Activated T-cell treated with anti-CD3 and anti-CD28 coated beads, Interleukin-2, amount 50 U/mL, for 72 hours (primary cell): ENCODE measurements at places on chromosomes 5 and 9. TPM values are rescaled to one million over a fixed set of nuclear protein-coding genes. Genes with fewer than 3 reads are reported as not detected.

UGT3A2 gene
- not detected for total RNA-seq

SNX24 gene
- 3.9 TPM for total RNA-seq

EQTN gene
- not detected for total RNA-seq

OXCT1 gene
- total RNA-seq, result 63.8 TPM

OLFML2A gene
- total RNA-seq, result not detected

NIPAL4 gene
- total RNA-seq, result 5.9 TPM

RAB3C gene
- not detected for total RNA-seq

- DNase-seq, result no peak
These were observed 37.4 kb downstream of the UBQLN1 start for GRCh38 chr9:83670381-83670780.

DNA sequence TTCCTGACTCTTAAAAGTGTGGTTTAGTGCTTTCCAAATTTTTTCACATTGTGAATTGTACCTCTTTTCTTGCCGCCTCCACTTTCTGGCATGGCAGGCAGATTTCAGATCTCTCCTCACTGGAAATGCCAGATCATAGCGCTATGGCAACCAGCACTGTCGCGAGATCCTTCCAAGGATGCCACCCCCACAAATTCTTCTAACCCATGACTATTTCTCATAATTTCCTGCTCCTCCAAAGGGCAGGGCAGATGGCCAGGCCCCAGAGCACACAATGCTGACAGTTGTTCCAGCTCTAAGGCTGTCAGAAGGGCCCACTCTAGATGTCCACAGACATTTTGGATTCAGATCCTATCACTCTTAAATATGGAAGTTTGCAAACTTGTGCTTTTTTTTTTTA is 446.2 kb upstream of the RIOK2 start:
- DNase-seq, result no peak

DNA sequence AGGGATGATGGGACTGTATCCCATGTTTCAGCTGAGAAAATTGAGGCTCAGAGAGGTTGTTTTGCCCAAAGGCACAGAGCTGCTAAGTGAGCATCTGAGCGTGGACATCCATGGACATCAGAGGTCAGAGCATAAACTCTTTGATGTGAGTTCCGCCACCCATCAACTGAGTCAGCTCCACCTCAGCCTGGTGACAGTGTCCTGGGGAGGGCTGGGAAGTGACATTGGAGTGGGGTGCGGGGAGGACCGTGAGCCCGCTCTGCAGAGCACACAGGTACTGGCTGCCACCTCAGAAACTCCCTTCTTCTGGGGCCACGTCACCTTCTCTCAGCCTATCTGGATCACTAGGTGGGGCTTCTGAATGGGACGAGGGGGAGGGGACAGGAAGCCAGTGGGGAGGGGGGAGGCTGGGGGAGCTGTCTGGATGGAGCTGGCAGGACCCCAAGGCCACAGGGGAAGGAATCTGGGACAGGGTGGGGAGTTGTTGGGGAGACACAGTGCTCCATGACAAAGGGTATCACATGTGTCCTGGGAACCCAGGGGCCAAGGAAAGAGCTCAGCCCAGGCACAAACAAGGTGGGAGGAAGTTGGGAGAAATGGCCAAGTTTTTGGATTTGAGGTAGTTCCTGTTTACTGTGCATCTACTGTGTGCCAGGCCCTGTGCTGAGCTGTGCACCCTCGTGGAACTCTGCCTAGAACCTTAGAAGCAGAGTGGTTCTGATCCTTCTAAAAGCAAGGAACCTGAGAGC is 2.5 kb downstream of the LAMC3 start:
- DNase-seq, result no peak

DNA sequence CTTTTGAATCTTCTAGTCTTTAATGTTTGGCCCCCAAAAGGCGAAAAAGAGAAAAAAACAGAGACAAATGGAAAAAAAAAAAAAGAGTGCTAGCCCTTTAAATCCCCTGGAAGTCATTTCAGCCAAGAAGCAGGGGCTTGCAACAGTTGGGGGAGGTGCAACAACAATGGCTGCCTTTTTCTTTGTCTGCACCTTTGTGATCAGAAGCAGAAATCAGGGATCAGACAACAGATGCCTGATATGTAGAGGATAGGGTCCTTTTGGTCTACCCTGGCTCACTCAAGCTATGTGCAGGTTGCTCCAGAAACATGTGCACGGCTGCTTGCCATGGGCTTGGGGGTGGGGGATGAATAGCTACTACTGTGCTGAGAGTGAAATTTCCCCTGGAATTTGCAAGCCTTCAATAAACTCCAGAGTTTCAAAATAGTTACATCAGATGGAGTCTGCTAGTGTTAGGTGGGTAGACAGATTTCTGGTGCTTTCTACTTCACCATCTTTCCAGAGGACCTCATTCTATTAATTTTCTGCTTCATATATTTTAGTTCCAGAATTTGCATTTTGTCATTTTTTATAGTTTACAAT is 150.9 kb downstream of the FGF18 start:
- no peak for DNase-seq

GRCh38 chr9:137575716-137576411 is 2.9 kb downstream of the DPH7 start:
- DNase-seq, result no peak

GRCh38 chr9:28956116-28956880 is 1383.0 kb upstream of the C9orf72 start:
- DNase-seq, result no peak

GRCh38 chr5:153224651-153225050 is 265.8 kb upstream of the GRIA1 start:
- no peak for DNase-seq

DNA sequence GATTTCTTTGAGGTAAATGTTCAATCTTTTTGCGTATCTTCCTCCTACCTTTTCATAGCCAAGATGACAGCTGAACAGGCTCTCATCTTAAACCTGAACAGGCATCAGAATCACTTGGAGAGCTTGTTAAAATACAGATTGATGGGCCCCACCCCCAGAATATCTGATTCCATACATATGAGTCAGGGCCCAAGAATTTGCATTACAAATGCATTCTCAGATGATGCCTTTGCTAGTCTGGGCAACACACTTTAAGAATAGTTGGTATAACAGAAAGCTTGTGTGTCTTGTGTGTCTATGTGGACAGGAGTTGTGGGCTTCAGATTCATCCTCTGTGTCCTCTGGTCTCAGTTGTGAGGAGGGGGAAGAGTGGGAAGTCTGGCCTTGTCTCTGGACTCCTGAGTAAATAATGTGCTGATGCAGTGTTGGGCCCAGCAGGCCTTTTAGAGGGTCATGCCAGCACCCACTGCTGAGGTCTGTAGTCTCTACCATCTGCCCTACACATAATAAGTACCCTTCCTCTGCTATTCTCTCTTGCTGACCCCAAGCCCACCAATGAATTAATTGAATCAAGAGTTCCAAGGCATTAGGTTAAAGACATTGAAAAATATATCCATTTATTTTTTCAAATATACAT is 43.1 kb downstream of the PTCD2 start:
- no peak for DNase-seq

GRCh38 chr5:169831331-169831730 is 149.0 kb downstream of the INSYN2B start:
- no peak for DNase-seq

DNA sequence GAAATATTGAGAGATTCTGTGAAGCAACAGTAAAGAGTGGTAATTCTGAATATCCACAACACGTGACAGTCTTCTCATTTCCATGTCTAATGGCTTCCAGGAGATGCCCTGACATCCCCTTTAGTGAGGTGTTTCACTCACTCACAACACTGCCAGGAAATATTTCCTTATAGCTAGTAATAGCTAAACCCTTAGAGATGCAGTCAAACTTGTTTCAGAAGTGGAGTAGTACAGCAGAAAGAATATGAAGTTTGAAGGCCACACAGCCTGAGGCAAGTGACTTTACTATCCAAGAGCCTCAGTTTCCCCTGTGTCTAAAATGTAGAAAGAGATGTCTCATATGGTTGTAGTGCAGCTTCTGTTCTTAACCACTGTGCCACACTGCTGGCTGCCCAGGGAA is 139.2 kb downstream of the CDK5RAP2 start:
- no peak for DNase-seq
